Cardiac septum (tissue), 1 donor: ENCODE measurements at places on chromosomes 3 and 15.

GRCh38 chr15:76310475-76311099, 682 bp downstream of the ETFA start:
- no peak for DNase-seq

DNA sequence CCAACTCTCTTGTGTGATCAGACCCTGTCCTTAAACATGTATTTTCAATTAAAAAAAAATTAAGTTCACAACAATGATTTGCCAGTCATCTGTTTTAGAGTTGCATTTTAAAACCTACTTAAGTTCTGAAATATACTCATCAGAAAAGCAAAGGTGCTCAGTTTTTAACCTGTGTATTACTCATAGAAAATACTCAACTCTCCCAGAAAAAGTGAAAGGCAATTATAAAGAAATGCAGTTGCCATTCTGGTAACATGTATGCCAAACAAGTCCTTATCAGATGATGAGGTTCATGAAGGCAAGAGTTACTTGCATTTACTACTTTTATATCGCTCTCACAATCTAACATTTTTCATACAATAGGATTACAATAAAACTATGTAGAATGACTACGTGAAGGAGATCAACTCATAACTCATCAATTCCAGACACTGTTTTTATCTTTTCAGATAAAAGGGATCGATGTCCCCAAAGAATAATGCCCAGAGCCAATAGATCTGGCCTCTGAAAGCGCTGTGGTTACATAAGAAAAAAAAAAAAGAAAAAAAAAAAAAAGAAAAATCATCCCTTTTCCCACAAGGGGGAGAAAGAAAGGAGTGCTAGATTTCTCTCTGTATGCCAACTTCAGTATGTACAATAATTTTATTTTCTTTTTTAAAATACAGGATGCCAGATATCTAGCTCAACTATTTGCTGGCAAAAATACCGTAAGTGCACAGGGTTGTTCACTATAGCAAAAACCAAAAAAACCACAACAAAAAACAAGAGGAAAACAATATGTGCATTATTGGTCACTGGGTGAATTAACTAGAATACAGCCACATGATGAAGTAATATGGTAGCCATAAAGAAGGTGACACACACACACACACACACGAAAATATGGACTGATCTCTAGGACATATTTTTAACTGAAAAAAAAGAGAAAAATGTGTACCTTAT, 137.4 kb downstream of the NR1I2 start:
- no peak for DNase-seq

DNA sequence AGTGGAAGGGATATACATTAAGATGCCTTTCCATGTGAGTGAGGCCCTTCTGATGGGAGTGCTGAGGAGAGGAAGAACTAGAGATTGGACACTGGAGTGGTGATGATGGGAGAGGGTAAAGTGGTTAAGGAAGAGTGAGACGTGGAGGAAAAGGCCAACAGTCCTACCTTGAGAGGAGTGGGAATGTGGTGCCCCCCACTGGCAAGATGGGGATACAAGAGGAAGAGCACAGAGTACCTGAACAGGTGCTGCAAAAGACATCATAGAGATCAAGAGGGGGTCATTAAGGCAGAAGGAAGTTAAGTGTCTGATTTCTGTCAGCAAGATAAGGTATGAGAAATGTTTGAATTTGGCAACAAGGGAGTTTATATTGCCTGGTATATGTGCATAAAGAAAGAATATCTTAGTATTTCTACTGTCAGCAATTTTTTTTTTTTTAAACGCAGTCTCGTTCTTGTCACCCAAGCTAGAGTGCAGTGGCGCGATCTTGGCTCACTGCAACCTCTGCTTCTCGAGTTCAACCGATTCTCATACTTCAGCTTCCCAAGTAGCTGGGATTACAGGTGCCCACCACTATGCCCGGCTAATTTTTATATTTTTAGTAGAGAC, 34.0 kb downstream of the ARIH2 start:
- no peak for DNase-seq

DNA sequence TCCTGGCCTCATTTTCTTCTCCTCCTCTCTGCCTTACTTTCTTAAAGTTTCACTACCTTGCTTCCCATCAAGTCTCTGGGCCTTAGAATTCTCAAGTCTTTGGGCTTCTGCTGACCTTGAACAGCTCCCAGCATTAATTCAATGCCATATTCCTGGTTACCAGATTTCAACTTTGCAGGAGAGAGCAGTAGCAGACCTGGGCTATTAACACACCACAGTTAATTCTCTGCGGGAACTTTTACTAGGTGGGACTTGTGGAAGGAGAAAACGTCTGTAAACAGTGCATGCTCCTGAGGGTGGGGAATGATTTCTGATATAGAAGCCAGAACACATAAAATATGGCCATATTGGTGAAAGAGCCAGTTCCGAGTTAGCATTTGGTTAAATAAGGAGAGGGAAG, 214.6 kb downstream of the MEIS2 start:
- DNase-seq: no peak
